Putamen (tissue), 1 donor: ENCODE measurements at places on chromosomes 16 and 17.

DNA sequence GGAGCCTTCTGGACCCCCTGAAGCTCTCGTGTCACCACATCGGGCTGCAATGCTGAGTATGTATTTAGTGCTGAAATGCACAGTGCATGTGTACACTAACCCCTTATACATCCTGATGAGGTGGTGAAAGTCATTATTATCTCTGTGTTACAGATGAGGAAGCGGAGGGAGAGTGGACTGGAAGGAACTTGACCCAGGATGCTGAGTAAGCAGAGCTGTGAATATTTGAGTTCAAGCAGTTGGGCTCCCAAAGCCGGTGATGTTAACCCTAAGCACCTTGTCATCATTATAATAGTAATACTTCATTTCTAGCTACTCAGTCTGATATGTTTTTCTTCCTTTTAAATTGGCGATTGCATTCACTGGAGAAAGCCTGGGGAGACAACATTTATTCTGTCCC lies 25.9 kb upstream of the NKD1 start:
- no peak for DNase-seq

GRCh38 chr17:34154961-34155730 lies 99.9 kb upstream of the CCL2 start:
- no peak for DNase-seq

DNA sequence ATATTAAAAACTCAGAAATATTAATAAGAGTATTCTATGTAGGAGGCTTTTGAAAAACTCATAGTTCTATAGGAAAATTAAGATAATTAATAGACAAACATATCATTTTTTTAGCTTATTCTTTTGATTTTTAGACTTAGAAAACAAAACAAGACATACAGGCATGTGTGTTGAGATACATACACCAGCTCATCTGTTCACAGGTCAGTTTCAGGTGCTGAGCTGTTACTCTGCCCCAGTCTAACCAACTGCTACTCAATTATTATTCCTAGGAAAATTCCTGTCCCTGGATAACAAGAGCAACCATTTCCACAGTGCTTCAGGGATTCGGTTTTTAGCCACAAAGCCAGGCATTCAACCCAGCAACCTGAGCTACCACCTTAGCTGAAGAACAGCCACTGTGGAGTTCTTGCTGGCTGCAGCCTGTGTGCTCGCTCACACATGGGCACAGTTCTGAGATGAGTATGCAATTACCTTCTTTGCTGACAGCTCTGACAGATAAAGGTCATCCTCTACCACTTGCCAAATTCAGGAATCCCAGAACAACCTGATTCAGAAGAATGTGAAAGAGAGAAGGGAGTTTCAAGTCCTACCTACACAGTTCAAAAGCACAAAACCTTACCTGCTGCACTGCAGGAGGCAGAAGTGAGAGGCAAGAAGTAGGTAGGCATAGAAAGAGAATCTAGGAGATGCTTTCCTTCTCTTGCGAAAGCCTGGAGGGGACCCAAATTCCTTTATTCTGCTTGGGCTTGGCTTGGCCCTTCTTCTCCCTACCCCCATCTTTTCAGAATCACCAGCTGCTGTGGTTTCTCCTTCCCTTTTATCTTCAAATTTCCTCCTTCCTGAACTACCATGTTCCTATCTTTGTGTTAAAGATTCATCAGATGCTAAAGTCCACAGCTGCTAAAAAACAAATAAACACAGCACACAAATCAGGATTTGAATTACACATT lies 62.7 kb downstream of the TEX2 start:
- DNase-seq: no peak

DNA sequence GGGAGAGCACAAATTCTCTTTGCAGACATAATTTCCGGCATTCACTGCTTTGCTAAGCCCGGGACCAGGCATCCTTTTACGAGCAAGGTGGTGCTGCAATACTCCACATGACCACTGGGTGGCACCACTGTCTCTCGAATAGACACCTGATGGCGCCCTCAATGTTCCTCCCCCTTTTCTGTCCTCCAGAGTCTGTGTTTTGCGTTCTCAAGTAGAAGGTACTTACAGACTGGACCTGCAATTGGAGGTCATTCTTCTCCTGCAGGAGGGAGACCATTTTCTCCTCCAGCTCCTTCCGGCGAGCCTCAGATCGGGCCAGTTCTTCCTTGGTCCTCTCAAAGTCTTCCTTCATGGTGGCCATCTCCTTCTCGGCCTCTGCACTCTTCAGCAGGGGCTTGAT lies 45.2 kb downstream of the MYH13 start:
- peak; percentile 18 for DNase-seq

- DNase-seq: no peak
Observed at GRCh38 chr17:79803997-79804855, 7.3 kb upstream of the CBX8 start.

DNA sequence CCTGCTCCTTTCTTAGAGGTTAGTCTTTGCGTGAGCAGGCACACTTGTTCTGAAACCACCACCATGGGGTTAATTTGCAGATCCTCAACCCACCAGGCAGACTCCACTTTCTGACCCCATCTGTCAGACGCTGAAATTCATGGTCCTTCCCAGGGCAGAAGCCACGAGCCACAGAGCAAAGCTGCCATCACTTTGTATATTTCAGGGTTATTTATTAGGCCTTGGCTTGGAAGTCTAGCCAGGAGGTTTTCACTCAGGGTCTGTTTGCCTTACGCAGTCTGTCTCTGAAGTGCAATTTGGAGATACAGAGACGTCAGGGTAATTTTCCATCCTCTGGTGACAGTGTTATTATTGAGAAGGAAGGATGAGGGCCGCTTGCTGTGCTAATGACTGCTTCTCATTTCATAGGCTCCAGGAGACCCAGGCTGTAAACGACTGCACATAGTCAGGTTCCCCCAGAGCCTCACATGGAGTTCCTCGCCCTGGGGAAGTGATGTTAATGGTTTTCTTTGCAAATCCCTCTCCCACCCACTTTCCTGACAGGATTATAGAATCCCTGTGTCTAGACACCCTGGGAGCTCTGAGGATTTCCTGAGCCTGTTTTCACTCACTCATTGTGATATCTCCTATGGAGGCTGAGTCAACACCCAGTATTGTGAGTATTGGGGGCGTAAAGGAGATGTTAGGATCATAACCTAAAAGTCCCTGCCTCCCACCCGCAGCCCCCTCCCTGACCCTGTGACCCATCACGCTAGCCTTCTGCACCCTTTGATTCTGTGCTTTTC lies 269.0 kb downstream of the ABCC12 start:
- DNase-seq: no peak

DNA sequence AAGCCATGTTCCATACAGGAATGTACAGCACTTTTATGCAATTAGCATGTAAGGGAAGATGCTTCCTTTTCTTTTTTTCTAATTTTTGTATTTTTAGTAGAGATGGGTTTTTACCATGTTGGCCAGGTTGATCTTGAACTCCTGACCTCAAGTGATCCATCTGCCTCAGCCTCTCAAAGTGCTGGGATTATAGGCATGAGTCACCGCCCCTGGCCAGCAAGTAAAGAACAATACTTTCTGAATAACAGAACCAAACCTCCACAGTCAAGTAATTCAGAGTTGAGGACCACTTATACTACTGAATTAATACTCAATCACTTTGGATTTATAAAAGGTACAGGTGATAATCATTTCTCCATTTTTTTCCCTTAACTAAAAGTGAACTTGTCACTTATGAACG lies 13.0 kb downstream of the C16orf87 start:
- no peak for DNase-seq

- DNase-seq: no peak
Observed at GRCh38 chr17:40190197-40191021, 13.1 kb downstream of the RAPGEFL1 start.

- DNase-seq: no peak
Observed at GRCh38 chr17:36459601-36460000, 26.9 kb upstream of the ZNHIT3 start.

DNA sequence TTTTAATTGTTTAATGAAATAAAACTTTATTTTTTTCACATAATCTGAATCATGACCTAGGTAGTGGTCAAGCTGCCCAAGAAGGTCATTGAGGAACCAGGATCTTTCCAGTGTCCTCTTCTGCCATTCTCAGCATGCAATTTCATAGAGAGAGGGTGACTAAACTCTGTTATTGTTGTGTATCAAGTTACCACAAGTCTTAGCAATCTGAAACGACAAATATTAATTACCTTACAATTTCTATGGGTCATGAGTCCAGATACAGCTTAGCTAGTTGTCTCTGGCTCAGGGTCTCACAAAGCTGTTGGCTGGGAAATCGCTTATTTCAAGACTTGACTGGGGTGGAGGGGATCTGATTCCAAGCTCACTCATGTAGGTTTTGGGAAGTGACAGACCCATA lies 37.6 kb downstream of the FTO start:
- DNase-seq: no peak

DNA sequence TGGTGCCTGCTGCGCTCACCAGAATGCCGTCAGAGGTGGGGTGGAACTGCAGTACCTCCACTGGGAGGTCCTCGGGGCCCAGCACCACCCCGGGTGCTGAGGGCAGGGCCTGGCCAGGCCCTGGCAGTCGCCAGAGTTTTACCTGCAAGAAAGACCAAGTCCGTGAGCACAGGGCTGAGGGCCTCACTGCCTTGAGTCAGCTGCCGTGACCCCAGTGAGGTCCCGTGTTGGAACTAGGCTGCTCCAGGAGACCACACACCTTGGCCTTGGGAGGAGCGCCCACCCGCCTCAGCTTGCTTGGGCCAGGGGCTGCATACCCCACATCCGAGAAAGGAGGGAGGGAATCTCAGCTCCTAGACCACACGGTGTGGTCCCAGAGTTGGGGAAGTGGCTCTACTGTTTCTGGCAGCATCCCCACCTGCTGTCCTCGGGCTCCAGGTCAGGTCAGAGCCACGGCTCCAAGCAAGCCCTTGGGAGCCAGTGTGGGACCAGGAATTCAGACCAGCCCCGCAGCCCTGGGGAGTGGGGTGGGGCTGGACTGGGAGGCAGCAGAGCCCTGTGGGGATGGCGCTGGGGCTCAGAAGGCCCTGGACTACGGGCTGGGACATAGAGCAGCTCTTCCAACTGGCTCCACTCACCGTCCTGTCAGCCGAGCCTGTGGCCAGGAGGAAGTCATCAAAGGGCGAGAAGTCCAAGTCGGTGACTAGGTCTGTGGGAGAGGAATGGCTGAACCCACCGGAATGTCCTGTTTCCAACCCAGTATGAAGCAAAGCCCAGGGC lies 8.7 kb downstream of the CORO7 start:
- DNase-seq: no peak

- DNase-seq: no peak
Observed at GRCh38 chr16:491220-491919, 36.1 kb upstream of the CAPN15 start.

- no peak for DNase-seq
Observed at GRCh38 chr16:59880611-59881010, 1146.5 kb upstream of the GOT2 start.

- DNase-seq: peak; percentile 91
Observed at GRCh38 chr17:9271989-9272388, 250.7 kb downstream of the NTN1 start.

DNA sequence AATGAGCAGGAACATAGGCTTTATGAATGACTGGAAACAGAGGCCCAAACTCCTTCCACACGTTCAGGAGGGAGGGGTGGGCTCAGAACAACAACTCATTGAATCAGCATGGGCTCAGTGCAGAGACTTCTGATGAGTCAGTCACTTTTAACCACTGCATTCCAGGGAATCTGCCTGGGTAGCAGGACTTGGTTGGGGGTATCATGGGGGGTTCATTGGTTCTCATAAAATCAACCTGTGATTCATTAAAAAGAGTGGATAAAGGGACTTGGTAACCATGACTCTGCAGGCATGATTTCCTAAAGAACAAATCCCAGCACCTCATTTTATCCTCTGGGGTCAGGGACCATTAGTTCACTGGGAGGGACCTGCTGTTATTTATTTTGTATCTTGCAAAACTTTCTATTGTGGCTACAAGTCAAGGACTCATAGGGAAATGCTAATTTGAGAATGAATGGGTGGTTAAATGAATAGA lies 13.8 kb downstream of the ITGB3 start:
- no peak for DNase-seq

GRCh38 chr17:49498029-49498615 lies 3.0 kb downstream of the NGFR start:
- DNase-seq: no peak

- no peak for DNase-seq
Observed at GRCh38 chr17:81707725-81708646, 4.1 kb upstream of the SLC25A10 start.

- DNase-seq: peak; percentile 66
Observed at GRCh38 chr17:5892921-5893675, 177.1 kb upstream of the WSCD1 start.

GRCh38 chr17:32277284-32277683 lies 11.7 kb downstream of the RHBDL3 start:
- DNase-seq: no peak

DNA sequence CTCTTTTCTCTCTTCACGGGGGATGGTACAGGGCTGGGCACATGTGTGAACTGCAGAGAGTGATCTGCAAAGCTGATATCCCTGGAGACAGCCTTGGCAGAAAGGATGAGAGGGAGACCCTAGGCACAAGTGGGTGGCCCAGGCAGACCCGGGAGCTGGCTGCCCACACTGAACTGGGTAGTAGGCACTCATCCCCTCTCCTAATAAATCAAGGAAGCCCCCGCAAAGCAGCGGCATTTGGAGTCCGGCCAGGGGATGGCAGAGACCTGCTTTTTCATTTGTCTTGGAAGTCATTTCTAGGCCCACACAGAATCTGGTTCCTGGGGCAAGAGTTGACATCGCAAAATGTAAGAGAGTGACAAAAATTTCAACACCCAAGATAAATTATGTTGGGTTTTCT lies 3.0 kb upstream of the TFAP4 start:
- no peak for DNase-seq
